ENCODE measurements at places on chromosomes 1 and 21.

DNA sequence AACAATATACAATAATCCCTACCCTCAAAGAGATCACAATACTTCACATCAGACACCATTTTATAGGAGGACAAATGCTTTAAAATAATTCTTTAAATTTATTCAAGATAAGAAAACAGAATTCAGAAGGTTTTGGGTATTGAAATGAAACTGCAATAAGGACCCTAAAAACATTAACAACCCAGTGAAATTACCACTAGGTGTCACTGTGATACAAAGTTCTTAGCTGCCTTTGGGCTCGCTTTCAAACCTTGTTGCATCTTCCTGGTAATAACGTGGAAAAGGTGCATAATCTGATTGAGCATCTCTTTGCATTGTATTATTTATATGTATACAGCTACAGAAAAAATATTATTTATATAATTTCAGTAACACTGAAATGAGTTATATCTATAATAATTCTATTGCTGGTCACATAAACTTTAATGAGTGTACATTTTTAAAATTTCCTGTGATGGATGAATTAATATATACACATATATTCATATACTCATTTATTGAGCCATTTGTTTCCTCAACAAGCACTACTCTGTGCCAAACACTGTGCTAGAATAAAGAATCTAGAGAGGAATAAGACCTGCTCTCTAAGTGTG, 185.2 kb downstream of the FAF1 start:
- DNase-seq = no peak
- no peaks in the 10 kb centered on the region for H3K27me3 ChIP-seq
- H3K27ac ChIP-seq = no peak overlapping the region
- no peak overlapping the region for H3K4me3 ChIP-seq
- peaks cover 6% of the 10 kb centered on the region for H3K36me3 ChIP-seq

DNA sequence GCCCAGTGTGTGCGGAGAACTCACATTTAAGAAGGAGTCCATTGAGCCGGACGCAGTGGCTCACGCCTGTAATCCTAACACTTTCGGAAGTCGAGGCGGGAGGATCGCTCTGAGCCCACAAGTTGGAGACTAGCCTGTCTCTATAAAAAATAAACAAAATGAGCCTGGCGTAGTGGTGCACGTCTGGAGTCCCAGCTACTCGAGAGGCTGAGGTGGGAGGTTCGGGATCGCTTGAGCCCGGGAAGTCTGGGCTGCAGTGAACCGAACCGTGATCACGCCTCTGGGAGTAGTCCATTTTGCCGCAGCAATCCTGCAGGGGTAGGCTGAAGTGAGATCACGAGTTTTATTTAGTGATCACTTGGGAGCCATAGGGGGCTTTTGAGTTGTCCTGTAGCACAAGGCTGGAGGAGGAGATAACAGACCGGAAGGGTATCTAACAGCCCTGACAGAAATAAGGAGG, 497 bp upstream of the FUCA1 start:
- peaks cover 10% of the 10 kb centered on the region for H3K27me3 ChIP-seq
- H3K4me3 ChIP-seq = peak overlapping the region; percentile 85
- H3K36me3 ChIP-seq = peaks cover 5% of the 10 kb centered on the region

GRCh38 chr1:94846308-94846707, 26.2 kb downstream of the SLC44A3 start:
- no peak overlapping the region for H3K4me3 ChIP-seq
- H3K4me1 ChIP-seq = no peaks in the 10 kb centered on the region
- no peak overlapping the region for H3K27ac ChIP-seq
- H3K27me3 ChIP-seq = peaks cover 20% of the 10 kb centered on the region
- no peak for DNase-seq

- H3K4me3 ChIP-seq = peak overlapping the region; percentile 97
- peak overlapping the region; percentile 93 for H3K27ac ChIP-seq
- peaks cover 38% of the 10 kb centered on the region for H3K4me1 ChIP-seq
- peaks cover 4% of the 10 kb centered on the region for H3K36me3 ChIP-seq
- DNase-seq = peak; percentile 55
These were observed 3.3 kb upstream of the C1orf174 start for GRCh38 chr1:3903141-3904005.

GRCh38 chr1:22618056-22618455, 18.4 kb upstream of the C1QA start:
- H3K27me3 ChIP-seq = peaks cover 4% of the 10 kb centered on the region
- H3K27ac ChIP-seq = no peak overlapping the region
- no peak overlapping the region for H3K4me3 ChIP-seq
- H3K4me1 ChIP-seq = no peaks in the 10 kb centered on the region
- DNase-seq = no peak
- H3K36me3 ChIP-seq = no peaks in the 10 kb centered on the region

GRCh38 chr21:21002153-21002552, 3.9 kb downstream of the NCAM2 start:
- no peaks in the 10 kb centered on the region for H3K36me3 ChIP-seq
- no peaks in the 10 kb centered on the region for H3K4me1 ChIP-seq
- no peak overlapping the region for H3K27ac ChIP-seq
- DNase-seq = no peak
- H3K4me3 ChIP-seq = no peak overlapping the region

- H3K4me1 ChIP-seq = peaks cover 7% of the 10 kb centered on the region
- no peak for DNase-seq
- H3K27me3 ChIP-seq = peaks cover 17% of the 10 kb centered on the region
- no peak overlapping the region for H3K27ac ChIP-seq
These were observed 8.0 kb upstream of the CELSR2 start for GRCh38 chr1:109241344-109241743.

GRCh38 chr1:205447457-205448341, 8.1 kb downstream of the BLACAT1 start:
- no peaks in the 10 kb centered on the region for H3K4me1 ChIP-seq
- H3K27ac ChIP-seq = no peak overlapping the region
- no peak overlapping the region for H3K4me3 ChIP-seq
- DNase-seq = no peak
- H3K36me3 ChIP-seq = no peaks in the 10 kb centered on the region

GRCh38 chr1:31524186-31524901, 52.0 kb upstream of the TINAGL1 start:
- no peak overlapping the region for H3K27ac ChIP-seq
- H3K4me1 ChIP-seq = no peaks in the 10 kb centered on the region
- H3K27me3 ChIP-seq = peaks cover 13% of the 10 kb centered on the region
- no peaks in the 10 kb centered on the region for H3K36me3 ChIP-seq
- no peak for DNase-seq

- H3K27me3 ChIP-seq = peaks cover 3% of the 10 kb centered on the region
- no peak overlapping the region for H3K27ac ChIP-seq
- H3K36me3 ChIP-seq = no peaks in the 10 kb centered on the region
- no peak overlapping the region for H3K4me3 ChIP-seq
These were observed 11.2 kb downstream of the PTPRF start for GRCh38 chr1:43541721-43542401.

- no peak overlapping the region for H3K27ac ChIP-seq
- no peaks in the 10 kb centered on the region for H3K36me3 ChIP-seq
- H3K27me3 ChIP-seq = peaks cover 9% of the 10 kb centered on the region
- no peak overlapping the region for H3K4me3 ChIP-seq
- DNase-seq = no peak
- peaks cover 12% of the 10 kb centered on the region for H3K4me1 ChIP-seq
These were observed 32.0 kb upstream of the AGL start for GRCh38 chr1:99818063-99818699.

DNA sequence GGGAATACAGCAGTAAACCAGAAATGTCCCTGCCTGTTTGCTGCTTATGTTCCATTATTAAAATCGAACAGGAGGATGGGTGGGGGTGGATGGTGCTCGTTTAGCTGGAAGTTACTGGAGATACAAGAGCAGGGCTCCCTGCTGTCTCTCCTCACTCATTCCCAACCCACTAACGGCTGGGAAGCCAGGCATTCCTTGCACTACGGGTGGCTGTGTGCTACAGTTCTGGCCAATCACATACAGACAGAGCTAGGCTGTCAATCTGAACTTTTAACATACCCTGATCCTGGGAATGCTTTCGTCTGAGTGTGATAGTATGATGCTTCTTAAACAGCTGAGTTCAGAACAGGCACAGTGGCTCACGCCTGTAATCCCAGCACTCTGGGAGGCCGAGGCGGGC, 7.0 kb downstream of the SIPA1L2 start:
- H3K27me3 ChIP-seq = peaks cover 34% of the 10 kb centered on the region
- no peak for DNase-seq
- H3K36me3 ChIP-seq = no peaks in the 10 kb centered on the region

GRCh38 chr1:111267801-111268508, 22.7 kb upstream of the CHIA start:
- H3K27ac ChIP-seq = no peak overlapping the region
- H3K27me3 ChIP-seq = peaks cover 25% of the 10 kb centered on the region
- H3K36me3 ChIP-seq = peaks cover 12% of the 10 kb centered on the region
- DNase-seq = no peak
- no peak overlapping the region for H3K4me3 ChIP-seq

GRCh38 chr1:87202922-87203655, 125.6 kb upstream of the LMO4 start:
- no peak overlapping the region for H3K27ac ChIP-seq
- no peaks in the 10 kb centered on the region for H3K36me3 ChIP-seq
- H3K4me3 ChIP-seq = peak overlapping the region; percentile 39
- peaks cover 20% of the 10 kb centered on the region for H3K27me3 ChIP-seq
- DNase-seq = no peak

GRCh38 chr21:25842925-25843324, 108.2 kb downstream of the GABPA start:
- H3K27ac ChIP-seq = no peak overlapping the region
- no peaks in the 10 kb centered on the region for H3K4me1 ChIP-seq
- no peak for DNase-seq
- H3K36me3 ChIP-seq = no peaks in the 10 kb centered on the region
- no peak overlapping the region for H3K4me3 ChIP-seq

DNA sequence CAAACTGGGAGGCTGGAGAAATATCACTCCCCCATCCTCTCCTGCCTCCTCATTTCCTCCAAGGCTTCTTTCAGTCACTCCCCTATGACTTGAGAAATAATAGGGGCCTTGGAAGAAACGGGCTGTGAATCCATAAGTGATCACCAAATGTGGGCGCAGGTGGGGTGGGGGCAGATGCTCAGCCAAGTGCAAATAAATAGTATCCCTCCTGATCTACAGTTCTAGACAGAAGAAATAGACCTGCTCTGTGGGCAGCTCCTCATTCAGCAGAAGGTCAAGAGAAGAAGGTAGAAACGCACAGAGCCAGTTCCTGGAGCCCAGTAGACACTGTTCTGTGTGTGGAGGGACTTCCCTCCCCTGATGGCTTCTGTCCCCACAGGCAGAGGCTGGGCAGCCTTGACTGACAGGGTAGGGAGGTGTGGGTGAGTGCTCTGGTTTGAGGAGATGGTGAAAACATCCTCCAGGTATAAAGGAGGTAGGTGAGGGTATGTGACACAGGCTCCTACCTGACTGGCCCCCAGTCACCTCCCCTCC, 17.1 kb downstream of the PAX7 start:
- DNase-seq = no peak
- no peak overlapping the region for H3K4me3 ChIP-seq
- peaks cover 7% of the 10 kb centered on the region for H3K4me1 ChIP-seq
- H3K36me3 ChIP-seq = no peaks in the 10 kb centered on the region
- peaks cover 85% of the 10 kb centered on the region for H3K27me3 ChIP-seq

GRCh38 chr1:157626099-157626498, 28.2 kb upstream of the FCRL4 start:
- H3K36me3 ChIP-seq = no peaks in the 10 kb centered on the region
- H3K27ac ChIP-seq = no peak overlapping the region
- H3K4me1 ChIP-seq = peaks cover 2% of the 10 kb centered on the region
- H3K27me3 ChIP-seq = peaks cover 24% of the 10 kb centered on the region

DNA sequence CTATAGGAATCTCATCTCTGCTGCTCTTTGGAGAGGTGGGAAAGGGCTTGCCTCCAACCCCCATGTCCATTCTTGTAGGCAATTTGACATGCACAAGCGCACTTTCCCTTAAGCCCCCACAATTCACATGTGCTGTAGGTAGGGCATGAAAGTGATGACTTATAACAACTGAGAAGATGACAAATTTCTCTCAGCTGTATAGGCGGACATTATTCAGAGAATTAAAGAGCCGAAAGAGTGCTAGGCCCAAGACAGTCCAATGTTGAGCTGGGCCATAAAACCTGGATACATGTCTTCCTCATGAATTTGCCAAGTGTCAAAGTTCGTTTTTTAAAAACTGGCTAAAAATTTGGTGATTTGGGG, 106.3 kb upstream of the LYPLAL1 start:
- no peak for DNase-seq
- no peaks in the 10 kb centered on the region for H3K4me1 ChIP-seq
- no peaks in the 10 kb centered on the region for H3K36me3 ChIP-seq
- H3K27me3 ChIP-seq = no peaks in the 10 kb centered on the region
- H3K27ac ChIP-seq = no peak overlapping the region
- no peak overlapping the region for H3K4me3 ChIP-seq

- DNase-seq = no peak
- peaks cover 6% of the 10 kb centered on the region for H3K36me3 ChIP-seq
- no peak overlapping the region for H3K4me3 ChIP-seq
- no peaks in the 10 kb centered on the region for H3K27me3 ChIP-seq
These were observed 148.3 kb downstream of the RHOU start for GRCh38 chr1:228883535-228883934.

- DNase-seq = no peak
- no peak overlapping the region for H3K4me3 ChIP-seq
- H3K36me3 ChIP-seq = no peaks in the 10 kb centered on the region
- H3K27me3 ChIP-seq = no peaks in the 10 kb centered on the region
These were observed 273.0 kb upstream of the DAB1 start for GRCh38 chr1:57696904-57697303.

- H3K4me1 ChIP-seq = no peaks in the 10 kb centered on the region
- no peaks in the 10 kb centered on the region for H3K36me3 ChIP-seq
- H3K4me3 ChIP-seq = no peak overlapping the region
- H3K27me3 ChIP-seq = peaks cover 25% of the 10 kb centered on the region
- no peak overlapping the region for H3K27ac ChIP-seq
These were observed 10.7 kb downstream of the KCNA10 start for GRCh38 chr1:110508028-110508940.

- no peaks in the 10 kb centered on the region for H3K36me3 ChIP-seq
- no peak overlapping the region for H3K27ac ChIP-seq
- no peak overlapping the region for H3K4me3 ChIP-seq
- H3K4me1 ChIP-seq = no peaks in the 10 kb centered on the region
These were observed 41.6 kb downstream of the GNG12 start for GRCh38 chr1:67791686-67792085.

DNA sequence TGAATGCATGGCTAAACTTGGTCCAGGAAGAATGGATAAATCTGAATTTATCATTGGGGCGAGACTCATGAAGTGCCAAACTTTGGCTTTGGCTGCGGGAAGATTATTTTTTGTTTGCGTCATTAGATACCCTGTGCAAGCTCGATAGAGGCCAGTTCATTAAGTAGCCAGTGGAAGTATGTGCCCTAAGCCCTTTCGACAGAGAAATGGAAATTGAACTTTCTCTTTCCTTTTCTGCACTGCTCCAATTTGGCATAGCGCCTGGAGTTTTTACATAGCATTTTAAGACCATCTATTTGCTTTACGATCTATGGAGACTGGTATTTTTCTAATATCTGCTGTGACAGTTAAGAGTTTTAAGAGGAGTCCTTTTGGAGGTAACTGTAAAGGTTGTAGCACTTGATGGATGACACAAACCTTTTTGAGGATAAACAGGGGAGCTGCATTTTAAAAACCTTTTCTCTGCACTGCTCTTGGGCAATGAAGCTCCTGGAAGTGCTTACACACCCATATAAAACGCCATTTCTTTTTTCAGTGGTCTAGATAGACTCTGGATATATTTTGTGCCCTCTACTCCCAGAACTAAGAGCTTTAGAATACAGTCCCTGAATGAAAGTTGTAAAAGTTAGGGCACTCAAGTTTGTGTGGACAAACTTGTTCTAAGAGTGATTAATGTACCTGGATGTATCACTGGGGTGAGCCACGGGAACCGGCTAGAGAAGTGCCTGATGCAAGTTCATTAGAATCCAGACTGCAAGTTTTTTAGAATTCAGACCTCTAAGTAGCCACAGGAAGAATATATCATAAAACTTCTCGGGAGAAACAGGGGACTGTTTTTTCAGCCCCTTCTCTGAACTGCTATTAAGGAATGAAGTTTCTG, 41.3 kb upstream of the CFHR3 start:
- H3K4me1 ChIP-seq = no peaks in the 10 kb centered on the region
- no peak for DNase-seq
- no peak overlapping the region for H3K27ac ChIP-seq
- no peak overlapping the region for H3K4me3 ChIP-seq
